Activated CD8-positive, alpha-beta T cell treated with anti-CD3 and anti-CD28 coated beads, Interleukin-2, amount 10 ng/mL, durations not matched to agents 7 days and 5 days (primary cell): ENCODE measurements at places on chromosomes 2 and 18.
A peak's percentile ranks its signal among the peaks of the same experiment; 100 is the strongest.

- no peak overlapping the region for H3K27ac ChIP-seq
- no peak for DNase-seq
- no peak overlapping the region for H3K4me3 ChIP-seq
- no peaks in the 10 kb centered on the region for H3K36me3 ChIP-seq
Measured at GRCh38 chr2:103784261-103784660, 1022.4 kb downstream of the TMEM182 start.

DNA sequence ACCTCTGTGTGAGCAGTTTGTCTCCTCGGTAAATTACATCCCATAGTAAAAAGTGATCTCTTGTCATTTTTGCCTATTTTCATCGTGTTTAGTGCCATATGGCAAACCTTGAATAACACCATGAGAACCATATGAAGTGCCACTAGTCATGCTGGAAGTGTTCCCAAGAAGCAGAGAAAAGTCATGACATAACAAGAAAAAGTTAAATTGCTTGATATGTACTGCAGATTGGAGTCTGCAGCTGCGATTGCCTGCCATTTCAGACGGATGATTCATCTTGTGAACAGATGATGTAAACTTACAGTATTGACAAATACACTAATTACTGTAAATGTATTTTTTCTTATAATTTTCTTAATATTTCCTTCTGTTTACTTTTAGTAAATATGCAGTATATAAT lies 846.7 kb downstream of the BCL11A start:
- H3K27me3 ChIP-seq, result no peaks in the 10 kb centered on the region
- H3K27ac ChIP-seq, result no peak overlapping the region
- no peaks in the 10 kb centered on the region for H3K36me3 ChIP-seq
- DNase-seq, result no peak
- no peak overlapping the region for H3K4me3 ChIP-seq
- no peaks in the 10 kb centered on the region for H3K4me1 ChIP-seq

GRCh38 chr2:4427083-4427482 lies 723.7 kb downstream of the DCDC2C start:
- H3K4me3 ChIP-seq, result no peak overlapping the region
- no peaks in the 10 kb centered on the region for H3K36me3 ChIP-seq
- H3K27me3 ChIP-seq, result no peaks in the 10 kb centered on the region
- no peak for DNase-seq

- H3K36me3 ChIP-seq, result peaks cover 52% of the 10 kb centered on the region
- H3K4me3 ChIP-seq, result no peak overlapping the region
- no peaks in the 10 kb centered on the region for H3K27me3 ChIP-seq
- peak overlapping the region; percentile 62 for H3K27ac ChIP-seq
Measured at GRCh38 chr2:86025229-86025820, 80.4 kb downstream of the POLR1A start.

GRCh38 chr2:70458661-70459060 lies 95.0 kb downstream of the TGFA start:
- peaks cover 20% of the 10 kb centered on the region for H3K4me1 ChIP-seq
- peak; percentile 7 for DNase-seq
- no peak overlapping the region for H3K27ac ChIP-seq
- no peaks in the 10 kb centered on the region for H3K36me3 ChIP-seq
- no peak overlapping the region for H3K4me3 ChIP-seq
- H3K27me3 ChIP-seq, result peaks cover 14% of the 10 kb centered on the region

DNA sequence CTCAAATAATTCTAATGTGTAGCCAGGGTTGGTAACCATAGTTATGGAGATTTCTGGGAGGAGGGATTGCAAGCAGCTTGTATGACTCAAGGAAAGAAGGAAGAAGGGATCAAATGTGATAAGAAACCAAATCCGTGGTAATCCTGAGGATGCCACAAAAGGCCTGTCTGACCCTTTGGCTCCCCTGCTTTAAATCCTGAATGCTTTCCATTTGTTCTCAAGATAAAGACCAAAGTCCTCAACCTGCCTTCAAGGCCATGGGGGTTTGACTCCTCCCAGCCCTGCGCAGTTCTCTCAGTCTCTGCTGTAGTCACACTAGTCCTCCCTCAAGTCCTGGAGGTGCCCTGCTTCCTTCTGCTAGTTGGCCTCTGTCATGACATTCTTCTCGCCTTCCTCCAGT lies 74.0 kb downstream of the SUMO1 start:
- H3K4me3 ChIP-seq, result no peak overlapping the region
- no peak for DNase-seq
- no peaks in the 10 kb centered on the region for H3K27me3 ChIP-seq

- no peak overlapping the region for H3K4me3 ChIP-seq
- H3K36me3 ChIP-seq, result no peaks in the 10 kb centered on the region
- H3K27me3 ChIP-seq, result no peaks in the 10 kb centered on the region
- H3K27ac ChIP-seq, result no peak overlapping the region
- no peak for DNase-seq
Measured at GRCh38 chr2:182064019-182064778, 78.5 kb downstream of the PPP1R1C start.

- peaks cover 33% of the 10 kb centered on the region for H3K27me3 ChIP-seq
- H3K36me3 ChIP-seq, result no peaks in the 10 kb centered on the region
- DNase-seq, result no peak
- H3K27ac ChIP-seq, result no peak overlapping the region
- peaks cover 7% of the 10 kb centered on the region for H3K4me1 ChIP-seq
Measured at GRCh38 chr2:100105678-100106054, 36.7 kb downstream of the AFF3 start.

DNA sequence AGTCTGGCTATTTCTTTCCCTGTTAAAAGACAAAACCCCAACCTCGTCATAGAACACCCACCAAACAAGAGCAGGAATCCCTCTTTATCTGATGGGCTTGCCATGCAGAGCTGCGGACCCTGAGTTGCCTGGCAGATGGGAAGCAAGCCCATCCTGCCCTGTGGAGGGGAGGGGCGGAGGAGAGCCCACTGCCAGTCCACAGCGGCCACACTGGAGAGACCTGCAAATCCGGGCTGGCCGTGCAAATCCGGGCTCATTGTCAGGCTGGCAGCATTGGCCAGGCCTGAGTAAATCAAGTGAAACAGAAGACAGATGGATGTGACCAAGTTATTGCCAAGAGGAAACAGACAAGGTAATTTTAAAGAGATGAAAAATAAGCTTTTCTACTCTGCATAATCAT lies 22.0 kb downstream of the MYL12B start:
- H3K4me3 ChIP-seq, result no peak overlapping the region
- H3K4me1 ChIP-seq, result no peaks in the 10 kb centered on the region
- H3K36me3 ChIP-seq, result peaks cover 4% of the 10 kb centered on the region
- H3K27ac ChIP-seq, result no peak overlapping the region
- no peak for DNase-seq
- H3K27me3 ChIP-seq, result peaks cover 5% of the 10 kb centered on the region

DNA sequence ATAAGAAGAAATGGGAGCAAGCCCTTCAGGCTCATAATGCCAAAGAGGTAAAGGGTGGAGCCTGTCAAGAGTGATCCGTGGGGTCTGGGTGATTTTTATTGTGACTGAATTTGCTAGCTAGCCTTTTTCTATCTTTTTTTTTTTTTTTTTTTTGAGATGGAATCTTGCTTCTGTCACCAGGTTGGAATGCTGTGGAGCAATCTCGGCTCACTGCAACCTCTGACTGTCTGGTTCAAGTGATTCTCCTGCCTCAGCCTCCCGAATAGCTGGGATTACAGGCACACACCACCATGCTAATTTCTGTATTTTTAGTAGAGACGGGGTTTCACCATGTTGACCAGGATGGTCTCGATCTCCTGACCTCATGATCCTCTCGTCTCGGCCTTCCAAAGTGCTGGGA lies 29.1 kb downstream of the DRC1 start:
- DNase-seq, result no peak
- H3K27me3 ChIP-seq, result peaks cover 14% of the 10 kb centered on the region
- H3K4me1 ChIP-seq, result no peaks in the 10 kb centered on the region
- no peak overlapping the region for H3K4me3 ChIP-seq
- H3K27ac ChIP-seq, result no peak overlapping the region
- H3K36me3 ChIP-seq, result no peaks in the 10 kb centered on the region

DNA sequence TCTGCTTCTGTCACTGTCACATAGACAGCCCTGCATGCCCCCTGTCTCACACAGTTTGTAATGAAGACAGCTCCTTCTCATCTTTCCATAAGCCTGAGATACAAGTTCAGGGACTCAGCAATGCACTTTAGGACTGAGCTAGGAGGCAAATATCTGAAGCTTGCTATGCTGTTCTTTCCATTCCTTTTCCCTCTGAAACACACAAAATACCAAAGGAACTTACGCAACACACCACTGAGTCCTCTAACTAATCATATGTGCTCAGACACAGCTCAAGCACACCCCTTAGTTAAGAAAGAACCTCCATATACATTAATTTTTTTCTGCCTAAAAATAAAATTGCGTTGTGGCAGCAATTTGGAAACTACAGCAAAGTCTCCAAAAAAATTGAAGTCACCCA lies 17.9 kb downstream of the SERPINB8 start:
- H3K27ac ChIP-seq, result no peak overlapping the region
- H3K36me3 ChIP-seq, result no peaks in the 10 kb centered on the region
- no peaks in the 10 kb centered on the region for H3K27me3 ChIP-seq
- H3K4me1 ChIP-seq, result no peaks in the 10 kb centered on the region
- H3K4me3 ChIP-seq, result no peak overlapping the region
- DNase-seq, result no peak

GRCh38 chr2:105184420-105184819 lies 57.1 kb upstream of the GPR45 start:
- no peak overlapping the region for H3K4me3 ChIP-seq
- H3K27ac ChIP-seq, result no peak overlapping the region
- H3K36me3 ChIP-seq, result no peaks in the 10 kb centered on the region
- no peaks in the 10 kb centered on the region for H3K27me3 ChIP-seq

DNA sequence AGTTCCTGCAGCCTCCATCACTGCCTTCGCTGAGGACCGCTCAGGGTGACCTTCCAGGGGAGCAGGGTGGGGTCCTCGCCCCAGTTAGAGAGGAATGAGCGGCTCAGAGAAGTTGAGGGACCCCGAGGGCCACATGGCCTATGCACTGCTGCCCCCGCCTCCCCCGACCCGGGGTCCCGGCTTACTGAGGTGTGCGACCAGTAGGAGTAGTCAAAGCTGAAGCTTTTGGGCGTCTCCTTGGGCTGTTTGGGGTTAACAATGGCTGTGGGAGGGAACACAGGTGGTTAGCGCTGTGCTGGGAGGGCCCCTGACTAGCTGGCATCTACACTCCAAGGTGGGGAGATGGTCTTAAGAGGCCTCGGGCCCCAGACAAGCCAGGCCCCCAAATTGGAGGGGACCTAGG lies 31.0 kb downstream of the KIF1A start:
- no peak for DNase-seq
- H3K27ac ChIP-seq, result no peak overlapping the region
- no peaks in the 10 kb centered on the region for H3K27me3 ChIP-seq
- H3K4me3 ChIP-seq, result no peak overlapping the region
- H3K4me1 ChIP-seq, result no peaks in the 10 kb centered on the region

GRCh38 chr2:55141572-55142413 lies 90.3 kb downstream of the CLHC1 start:
- no peaks in the 10 kb centered on the region for H3K36me3 ChIP-seq
- peak overlapping the region; percentile 43 for H3K27ac ChIP-seq
- DNase-seq, result peak; percentile 26
- peaks cover 13% of the 10 kb centered on the region for H3K4me1 ChIP-seq
- H3K27me3 ChIP-seq, result no peaks in the 10 kb centered on the region

- peaks cover 14% of the 10 kb centered on the region for H3K4me1 ChIP-seq
- no peak for DNase-seq
- H3K27ac ChIP-seq, result no peak overlapping the region
- no peak overlapping the region for H3K4me3 ChIP-seq
Measured at GRCh38 chr2:216539791-216540241, 41.2 kb downstream of the RPL37A start.

GRCh38 chr2:13652531-13653313 lies 936.0 kb downstream of the TRIB2 start:
- H3K27ac ChIP-seq, result no peak overlapping the region
- no peaks in the 10 kb centered on the region for H3K27me3 ChIP-seq
- no peak overlapping the region for H3K4me3 ChIP-seq
- no peaks in the 10 kb centered on the region for H3K4me1 ChIP-seq
- no peaks in the 10 kb centered on the region for H3K36me3 ChIP-seq
- no peak for DNase-seq

DNA sequence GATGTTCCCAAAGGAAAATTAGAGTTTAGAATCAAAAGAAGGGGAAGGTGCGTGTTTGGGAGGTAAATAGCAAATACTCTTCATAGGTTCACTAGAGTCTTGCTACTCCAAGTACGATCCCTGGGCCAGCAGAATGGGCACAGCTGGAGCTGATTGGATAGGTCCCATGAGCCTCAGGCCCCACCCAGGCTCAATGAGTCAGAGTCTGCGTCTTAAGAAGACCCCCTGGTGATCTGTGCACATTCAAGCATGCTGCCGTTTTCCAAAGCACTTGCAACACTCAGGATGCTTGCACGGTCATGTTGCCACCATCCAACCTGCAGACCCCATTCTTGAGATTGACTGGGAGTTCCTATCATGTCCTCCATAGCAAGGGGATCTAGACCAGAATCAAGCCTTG lies 40.5 kb downstream of the ABCG8 start:
- no peak for DNase-seq
- H3K4me3 ChIP-seq, result no peak overlapping the region
- no peak overlapping the region for H3K27ac ChIP-seq

GRCh38 chr2:149224543-149224942 lies 105.8 kb upstream of the LYPD6 start:
- peaks cover 4% of the 10 kb centered on the region for H3K27me3 ChIP-seq

GRCh38 chr2:31413862-31414550 lies 536 bp downstream of the XDH start:
- no peak overlapping the region for H3K4me3 ChIP-seq
- no peaks in the 10 kb centered on the region for H3K36me3 ChIP-seq
- peaks cover 17% of the 10 kb centered on the region for H3K27me3 ChIP-seq

GRCh38 chr2:215579809-215580208 lies 143.9 kb upstream of the FN1 start:
- no peak for DNase-seq
- no peak overlapping the region for H3K27ac ChIP-seq

- no peak overlapping the region for H3K4me3 ChIP-seq
- no peaks in the 10 kb centered on the region for H3K4me1 ChIP-seq
- peak; percentile 43 for DNase-seq
Measured at GRCh38 chr2:63692002-63692606, 103.3 kb downstream of the MDH1 start.

DNA sequence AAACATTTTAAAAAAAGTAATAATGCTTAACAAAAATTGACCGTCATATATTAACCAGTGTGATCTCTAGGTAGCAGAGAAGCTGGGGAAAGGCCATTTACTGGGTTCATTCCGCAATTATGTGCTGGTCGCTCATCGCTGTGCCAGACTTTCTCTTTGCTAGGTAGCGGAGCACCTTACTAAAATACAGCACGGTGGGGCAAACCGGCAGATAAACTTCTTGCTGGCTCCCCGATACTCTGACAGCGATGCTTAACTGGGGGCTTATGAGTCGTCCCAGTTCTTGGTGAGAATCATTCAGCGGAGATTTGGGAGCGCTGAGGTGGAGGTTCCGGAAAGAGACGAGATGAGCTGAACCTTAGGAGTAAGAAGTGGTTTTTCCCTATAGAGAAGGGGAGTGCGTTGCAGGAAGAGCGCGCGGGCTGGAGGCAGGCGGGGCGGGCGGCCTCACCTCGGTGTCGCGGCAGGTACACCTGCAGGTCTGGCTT lies 605 bp downstream of the C2orf68 start:
- H3K4me3 ChIP-seq, result peak overlapping the region; percentile 97
- no peaks in the 10 kb centered on the region for H3K27me3 ChIP-seq
- peaks cover 27% of the 10 kb centered on the region for H3K36me3 ChIP-seq
- H3K27ac ChIP-seq, result peak overlapping the region; percentile 94
- H3K4me1 ChIP-seq, result peaks cover 35% of the 10 kb centered on the region

GRCh38 chr2:223226264-223226663 lies 174.3 kb downstream of the KCNE4 start:
- no peaks in the 10 kb centered on the region for H3K36me3 ChIP-seq
- no peaks in the 10 kb centered on the region for H3K27me3 ChIP-seq
- no peak overlapping the region for H3K4me3 ChIP-seq
- no peak overlapping the region for H3K27ac ChIP-seq
- DNase-seq, result no peak
- H3K4me1 ChIP-seq, result no peaks in the 10 kb centered on the region
